ENCODE measurements at places on chromosomes 11 and 22.
A peak's percentile ranks its signal among the peaks of the same experiment; 100 is the strongest.

DNA sequence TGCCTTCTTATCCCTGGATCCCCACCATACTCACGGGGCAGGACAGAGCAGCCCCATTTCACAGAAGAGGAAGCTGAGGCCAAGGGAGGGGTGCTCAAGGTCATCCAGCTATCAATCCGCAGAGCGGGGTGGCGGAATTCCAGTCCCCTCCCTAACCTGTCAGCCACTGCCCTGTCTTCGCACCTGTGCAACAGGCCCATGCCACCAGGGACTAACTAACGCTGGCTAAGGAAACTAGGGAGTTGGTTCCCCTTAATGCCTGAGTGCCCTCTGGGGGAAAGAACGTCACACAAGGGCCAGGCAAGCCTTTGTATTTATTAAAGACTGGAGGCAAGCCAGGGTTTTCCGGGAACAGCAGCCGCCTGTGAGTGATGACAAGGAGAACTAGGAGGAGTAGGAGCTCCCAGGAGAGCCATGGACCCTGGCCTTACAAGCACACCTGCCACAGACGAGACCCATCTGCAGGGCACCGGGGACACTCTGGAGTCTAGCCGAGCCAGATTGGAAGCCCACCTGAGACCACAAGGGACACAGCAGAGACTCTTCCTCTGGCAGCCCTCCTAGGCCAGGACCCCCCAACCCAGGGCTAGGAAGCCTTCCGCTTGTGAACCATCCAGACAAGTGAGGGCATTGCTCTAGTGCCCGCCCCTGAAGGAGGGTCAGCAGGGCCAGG is 64.4 kb downstream of the MYH9 start:
- no peak for DNase-seq

DNA sequence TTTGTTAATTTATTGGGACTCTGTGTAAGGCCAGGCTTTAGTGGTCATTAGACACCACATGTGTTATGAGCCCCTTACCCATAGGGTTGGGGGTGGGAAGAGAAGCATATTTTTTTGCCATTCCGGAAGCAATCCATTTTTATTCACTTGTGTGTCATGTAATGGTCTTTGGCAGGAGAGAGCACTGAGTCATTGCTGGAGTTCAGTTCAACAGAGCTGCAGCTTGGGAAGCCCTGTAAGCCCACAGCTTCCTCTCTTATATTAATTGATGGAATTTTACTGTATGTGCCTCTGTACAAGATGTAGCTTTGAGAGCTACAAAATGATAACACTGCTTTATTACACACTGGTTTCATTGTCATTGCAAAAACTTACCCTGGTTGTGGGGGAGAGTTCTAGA is 177.3 kb upstream of the SORL1-AS1 start:
- DNase-seq, result no peak

- DNase-seq, result no peak
Measured at GRCh38 chr22:24401931-24402367, 25.4 kb upstream of the ADORA2A start.

- no peak for DNase-seq
Measured at GRCh38 chr11:75813622-75814039, 1.4 kb upstream of the UVRAG start.

DNA sequence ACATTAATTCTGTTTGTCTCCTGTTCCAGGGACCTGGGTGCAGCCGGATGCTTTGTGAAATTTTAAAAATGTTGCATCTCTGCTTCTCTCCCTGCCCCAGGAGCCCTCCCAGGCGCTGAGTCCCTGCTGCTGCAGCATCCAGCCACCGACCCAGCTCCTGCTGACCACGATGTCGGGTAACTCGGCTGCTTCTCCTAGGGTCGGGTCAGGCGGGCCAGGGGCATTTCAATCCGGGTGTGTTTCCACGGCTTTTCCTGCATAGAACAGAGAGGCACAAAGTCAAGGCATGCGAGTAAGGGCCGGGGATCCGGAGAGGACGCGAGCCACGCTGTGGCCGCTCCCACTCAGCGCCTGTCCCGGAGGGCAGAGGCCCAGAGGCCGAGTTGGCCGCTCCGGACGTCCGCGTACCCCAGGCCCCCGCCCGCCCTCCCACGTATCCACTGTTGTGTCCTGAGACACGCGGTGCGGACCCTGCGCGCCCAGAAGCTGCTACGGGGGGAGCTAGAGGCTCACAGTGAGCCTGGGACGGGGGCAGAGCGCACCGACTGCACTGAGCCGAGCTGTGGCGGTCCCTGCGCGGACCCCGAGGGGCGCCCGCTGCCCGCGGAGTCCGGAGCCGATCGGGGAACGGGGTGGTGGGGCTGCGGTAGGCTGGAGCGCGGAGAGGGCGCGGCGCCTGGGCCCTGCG is at the start of gene POU2AF3:
POU2AF3 (plus strand) TSS at position 134 of the 688 bp plus-strand sequence; CDS start at position 170, 36 bp downstream.
- peak; percentile 34 for DNase-seq

DNA sequence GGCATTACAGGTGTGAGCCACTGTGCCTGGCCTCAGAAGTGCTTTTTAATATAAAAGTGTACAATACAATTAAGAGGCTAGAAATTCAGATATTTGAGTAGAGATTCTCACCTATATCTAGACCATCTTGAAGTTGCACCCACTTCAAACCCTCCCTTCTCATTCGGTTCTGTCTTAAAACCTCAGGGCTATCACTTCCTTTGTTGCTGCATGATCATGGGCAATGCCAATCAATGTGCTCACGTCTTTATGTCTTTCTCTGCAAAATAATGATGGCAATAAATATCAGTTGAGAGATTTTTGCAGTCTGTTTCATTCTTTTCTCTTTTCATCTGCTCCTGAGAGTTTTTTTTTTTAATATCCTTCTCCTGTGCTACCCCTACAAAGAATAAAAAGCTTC is 9.3 kb upstream of the NUP160 start:
- no peak for DNase-seq

GRCh38 chr22:32487461-32487860 is 12.8 kb downstream of the FBXO7 start:
- DNase-seq, result no peak

GRCh38 chr11:11263238-11264005 is 89.6 kb downstream of the CSNK2A3 start:
- DNase-seq, result no peak

- DNase-seq, result no peak
Measured at GRCh38 chr22:37237371-37238268, 6.4 kb downstream of the RAC2 start.

DNA sequence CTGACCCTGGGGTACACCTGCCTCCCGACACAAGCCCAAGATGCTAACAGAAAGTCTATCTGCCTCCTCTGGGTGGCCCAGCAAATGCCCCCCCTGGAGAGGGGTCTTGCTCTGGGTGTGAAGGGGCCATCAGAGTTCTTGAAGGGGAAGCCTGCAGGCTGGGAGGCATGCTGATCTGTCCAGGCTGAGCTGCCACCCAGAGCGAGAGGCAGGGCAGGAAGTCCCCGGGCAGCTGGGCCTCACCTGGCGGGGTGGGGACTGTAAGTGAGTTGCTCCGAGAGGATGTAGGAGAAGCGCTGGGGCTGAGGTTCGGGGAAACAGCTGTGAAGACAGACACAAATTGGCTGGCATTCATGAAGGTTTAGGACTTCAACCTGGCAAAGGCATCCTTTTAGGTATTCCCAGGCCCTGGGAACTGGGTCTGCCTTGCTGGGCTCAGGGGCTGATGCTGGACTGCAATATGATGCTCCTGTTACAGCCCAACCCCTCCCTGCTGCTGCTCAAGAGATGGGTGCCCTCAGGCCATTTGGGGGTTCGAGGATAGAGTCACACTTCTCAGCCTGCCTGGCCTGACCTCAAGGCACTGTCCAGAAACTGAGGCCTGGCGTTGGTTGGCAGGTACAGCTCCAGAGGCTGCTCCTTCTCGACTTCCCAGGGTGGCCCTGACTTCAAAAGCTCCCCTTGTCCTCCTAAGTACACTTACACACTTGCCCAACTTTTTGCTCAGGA is 60.2 kb upstream of the LYVE1 start:
- DNase-seq, result no peak

DNA sequence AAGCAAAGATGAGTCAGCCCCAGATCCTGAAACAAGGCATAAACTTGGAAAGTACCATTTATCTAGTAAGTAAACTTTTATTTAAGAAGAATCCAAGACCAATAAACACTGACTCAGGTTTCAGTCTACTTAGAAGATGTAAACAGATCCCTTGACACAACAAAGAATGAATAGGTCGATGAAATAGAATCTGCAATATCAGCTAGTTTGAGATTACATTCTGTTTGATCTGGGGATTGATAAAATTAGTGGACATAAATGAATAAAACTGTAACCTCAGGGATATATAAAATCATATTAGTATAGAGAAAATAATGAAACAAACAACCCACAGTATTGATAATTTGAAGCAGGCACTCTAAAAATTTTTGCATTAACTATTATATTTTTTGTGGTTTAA is 708.9 kb downstream of the FAM181B start:
- DNase-seq, result no peak

- no peak for DNase-seq
Measured at GRCh38 chr11:59553323-59553722, 42.0 kb downstream of the OR4D9 start.

DNA sequence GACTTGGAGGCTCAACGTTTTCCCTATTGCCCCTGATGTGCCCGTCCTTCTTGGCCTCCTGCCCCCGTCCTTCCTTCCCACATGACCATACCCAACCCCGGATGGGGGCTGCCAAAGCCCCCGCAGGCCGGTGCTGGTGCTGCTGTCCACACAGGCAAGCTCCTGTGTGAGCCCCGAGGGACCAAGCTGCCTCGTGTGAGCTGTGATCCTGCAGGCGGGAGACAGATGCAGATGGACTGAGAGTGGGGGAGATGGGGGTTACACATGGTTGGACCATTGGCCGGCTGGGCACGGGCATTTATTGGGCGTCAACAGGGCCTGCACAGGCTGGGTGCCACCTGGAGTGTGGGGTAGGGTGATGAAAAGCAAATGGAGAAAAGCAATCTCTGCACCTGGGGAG is 313.2 kb upstream of the B3GAT1 start:
- no peak for DNase-seq

DNA sequence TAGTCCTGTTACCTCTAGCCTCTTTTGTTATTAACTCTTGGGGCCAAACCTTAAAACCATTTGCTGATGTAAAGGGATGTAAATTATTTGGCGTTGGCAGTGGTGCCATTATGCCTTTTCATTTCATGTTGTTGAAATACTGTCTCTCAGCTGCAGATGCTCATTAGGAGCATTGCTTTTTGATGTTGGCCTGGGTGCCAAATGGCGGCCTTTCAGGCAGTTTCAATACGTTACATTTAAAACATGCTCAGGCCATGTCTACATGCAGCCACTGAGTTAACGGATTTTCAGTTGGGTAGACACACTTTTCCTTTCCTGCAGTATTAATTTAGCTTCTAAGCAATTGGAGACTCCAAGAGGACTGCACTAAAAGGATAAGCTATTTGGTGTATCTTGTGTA is 5.3 kb downstream of the NCAM1 start:
- DNase-seq, result no peak

DNA sequence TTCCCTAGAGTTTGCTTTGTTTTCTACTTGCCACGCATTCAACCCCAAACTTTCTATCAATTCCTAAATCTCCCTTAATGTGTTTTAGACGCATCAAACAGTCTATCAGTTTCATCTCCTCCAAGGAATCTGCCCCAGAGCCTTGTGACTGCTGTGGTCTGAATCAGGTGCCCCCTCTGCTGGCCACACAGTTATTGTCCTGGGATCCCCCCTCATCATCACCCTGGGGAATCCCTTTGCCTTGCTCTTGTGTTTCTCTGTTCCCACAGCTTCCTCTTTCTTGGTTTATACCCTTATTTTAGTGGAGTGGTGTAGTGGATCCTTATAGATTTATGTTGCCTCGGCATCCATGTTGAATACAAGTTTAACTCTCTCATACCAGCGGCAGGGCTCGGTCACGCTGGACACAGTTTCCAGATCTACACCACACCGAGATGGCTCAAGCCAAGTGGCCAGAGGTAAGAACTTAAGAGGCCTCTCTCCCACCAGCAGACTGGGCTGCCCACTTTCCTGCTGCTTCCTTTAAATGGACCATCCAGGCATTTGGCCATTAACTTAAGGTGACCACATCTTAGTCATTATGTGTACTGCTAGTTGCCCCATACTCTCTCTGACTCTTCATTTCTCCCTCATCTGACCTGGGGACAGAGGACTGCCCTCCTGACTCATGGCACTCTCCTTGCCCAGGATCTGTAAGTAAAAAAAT is 8.2 kb downstream of the UPB1 start:
- peak; percentile 60 for DNase-seq

- DNase-seq, result no peak
Measured at GRCh38 chr11:116601814-116602636, 170.8 kb downstream of the BUD13 start.

DNA sequence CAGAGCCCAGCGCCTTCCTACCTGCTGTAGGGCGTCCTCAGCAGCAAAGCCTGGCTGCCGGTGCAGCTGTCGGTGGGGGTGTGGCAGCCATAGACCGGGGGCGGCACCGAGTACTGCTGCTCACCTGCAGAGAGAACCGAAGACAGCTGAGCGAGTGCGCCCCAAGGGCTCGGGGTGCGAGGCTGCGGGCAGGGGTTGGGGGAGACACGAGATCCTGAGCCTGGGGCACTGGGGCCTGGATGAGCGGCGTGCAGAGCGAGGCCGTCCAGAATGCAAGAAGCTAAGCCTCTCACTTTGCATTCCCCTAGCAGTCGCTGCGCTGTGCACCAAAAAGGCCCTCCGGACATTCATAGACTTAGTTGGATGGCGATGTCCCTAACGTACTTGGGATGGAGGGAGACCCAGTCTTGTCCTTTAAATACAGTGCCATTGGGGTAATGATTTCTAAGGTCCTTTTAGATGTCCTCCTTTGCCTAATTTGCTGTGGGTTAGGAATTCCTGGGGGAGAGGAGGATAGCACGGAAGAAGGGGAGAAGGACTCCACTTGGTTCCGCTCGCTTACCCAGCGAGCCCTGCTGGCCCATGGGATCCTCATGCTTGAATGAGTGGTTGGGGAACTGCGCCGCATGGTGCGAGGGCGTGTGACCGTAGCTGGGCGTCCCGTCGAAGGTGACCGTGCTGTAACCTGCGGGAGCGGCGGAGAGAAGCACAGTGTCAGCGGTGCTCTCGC is 7.2 kb downstream of the WT1 start:
- DNase-seq, result no peak

GRCh38 chr22:38317995-38318715 is 922 bp upstream of the CSNK1E start:
- no peak for DNase-seq

GRCh38 chr11:47587723-47588326 is 1.3 kb downstream of the FAM180B start:
- DNase-seq, result no peak

DNA sequence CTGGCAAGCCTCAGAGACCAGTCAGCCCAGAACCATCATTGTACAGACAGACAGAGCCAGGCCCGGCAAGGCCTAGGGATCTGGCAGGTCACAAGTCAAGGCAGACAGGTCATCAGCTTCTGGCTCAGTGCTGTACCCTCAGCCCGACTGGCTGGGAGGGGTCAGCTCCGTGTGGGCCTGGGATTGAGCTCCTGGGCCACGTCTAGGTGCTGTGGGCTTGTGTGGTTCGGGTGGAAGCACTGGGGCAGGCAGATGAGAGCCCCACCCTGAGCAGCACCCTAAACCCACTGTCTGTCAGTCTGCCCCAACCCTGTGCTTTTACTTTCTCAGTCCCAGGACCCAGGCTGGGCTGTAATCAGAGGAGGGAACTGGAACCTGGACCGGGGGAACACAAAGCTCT is 26.9 kb upstream of the P2RY2 start:
- no peak for DNase-seq

All from GM12891 (cell line).